ENCODE measurements at places on chromosomes 4 and X.

DNA sequence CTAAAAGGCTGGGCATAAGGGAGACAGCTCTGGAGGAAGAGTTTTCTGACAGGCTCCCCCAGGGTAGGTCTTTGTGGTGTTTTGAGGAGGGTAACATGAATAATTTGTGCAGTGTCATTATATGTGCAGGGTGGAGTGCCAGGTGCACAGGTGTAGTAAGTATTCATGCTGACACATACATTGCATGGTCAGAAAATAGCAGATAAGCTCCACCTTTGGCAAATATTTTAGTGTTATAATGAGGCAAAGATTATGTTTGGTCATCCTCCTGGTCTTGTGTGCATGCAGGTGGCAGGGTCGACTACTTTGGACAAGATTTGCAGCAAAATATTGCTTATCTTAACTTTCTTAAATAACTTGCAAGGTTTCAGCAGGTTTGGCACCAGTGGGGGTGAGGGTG is 910.4 kb upstream of the PCDH10 start:
- DNase-seq: no peak

DNA sequence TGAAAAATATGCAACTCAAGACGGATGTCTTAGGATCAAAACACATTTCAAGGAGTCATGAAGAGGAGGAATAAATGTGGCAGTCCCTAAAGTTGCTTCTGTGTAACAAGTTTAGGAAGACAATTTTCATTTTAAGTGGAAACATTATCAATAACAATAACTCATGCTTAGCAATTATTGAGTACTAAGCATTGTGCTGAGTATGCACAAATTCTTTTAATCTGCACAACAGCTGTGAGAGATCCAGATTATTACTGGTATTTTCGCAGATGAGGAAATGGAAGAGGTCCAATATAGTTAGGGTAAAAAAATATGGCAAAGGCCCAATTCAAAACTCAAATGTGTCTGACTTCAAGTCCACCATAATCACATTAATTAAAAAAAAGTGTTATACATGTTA is 2.9 kb upstream of the TEX13B start:
- no peak for DNase-seq

DNA sequence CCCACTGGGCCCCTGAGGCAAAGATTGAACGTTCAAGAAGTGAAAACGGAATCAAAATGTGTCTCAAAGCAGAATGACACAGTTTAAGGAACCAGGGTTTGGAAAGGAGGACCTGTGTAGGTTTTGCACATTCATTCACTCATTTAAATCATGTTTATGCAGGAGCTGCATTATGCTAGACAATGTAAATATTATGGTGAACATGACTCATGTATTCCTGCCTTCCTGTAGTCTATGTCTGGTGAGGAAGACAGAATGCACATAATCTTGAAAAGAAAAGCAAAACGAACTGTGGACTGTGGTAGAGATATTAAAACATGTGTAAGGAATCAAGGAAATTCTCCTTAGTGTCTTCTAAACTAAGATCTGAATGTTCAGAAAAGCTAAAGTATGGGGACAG is 311.8 kb upstream of the SMIM31 start:
- no peak for DNase-seq

DNA sequence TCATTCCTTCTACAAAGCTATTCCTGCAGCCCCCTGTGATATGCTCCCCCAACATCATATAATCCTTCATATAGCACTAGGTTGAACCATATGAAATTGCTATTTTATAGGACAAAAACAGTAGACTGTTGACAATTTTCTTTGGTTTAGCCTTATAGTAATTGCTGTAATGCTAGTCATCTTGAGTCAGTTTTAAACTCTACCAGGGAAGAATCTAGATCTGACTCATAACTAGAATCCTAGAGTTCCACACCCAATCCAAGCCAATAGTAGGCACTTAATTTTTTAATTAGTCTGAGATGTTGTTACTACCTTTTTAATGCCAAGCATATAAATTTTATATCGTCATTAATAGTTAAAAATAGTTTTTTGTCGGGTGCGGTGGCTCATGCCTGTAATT is 136.8 kb downstream of the CHRNA9 start:
- peak; percentile 22 for DNase-seq

DNA sequence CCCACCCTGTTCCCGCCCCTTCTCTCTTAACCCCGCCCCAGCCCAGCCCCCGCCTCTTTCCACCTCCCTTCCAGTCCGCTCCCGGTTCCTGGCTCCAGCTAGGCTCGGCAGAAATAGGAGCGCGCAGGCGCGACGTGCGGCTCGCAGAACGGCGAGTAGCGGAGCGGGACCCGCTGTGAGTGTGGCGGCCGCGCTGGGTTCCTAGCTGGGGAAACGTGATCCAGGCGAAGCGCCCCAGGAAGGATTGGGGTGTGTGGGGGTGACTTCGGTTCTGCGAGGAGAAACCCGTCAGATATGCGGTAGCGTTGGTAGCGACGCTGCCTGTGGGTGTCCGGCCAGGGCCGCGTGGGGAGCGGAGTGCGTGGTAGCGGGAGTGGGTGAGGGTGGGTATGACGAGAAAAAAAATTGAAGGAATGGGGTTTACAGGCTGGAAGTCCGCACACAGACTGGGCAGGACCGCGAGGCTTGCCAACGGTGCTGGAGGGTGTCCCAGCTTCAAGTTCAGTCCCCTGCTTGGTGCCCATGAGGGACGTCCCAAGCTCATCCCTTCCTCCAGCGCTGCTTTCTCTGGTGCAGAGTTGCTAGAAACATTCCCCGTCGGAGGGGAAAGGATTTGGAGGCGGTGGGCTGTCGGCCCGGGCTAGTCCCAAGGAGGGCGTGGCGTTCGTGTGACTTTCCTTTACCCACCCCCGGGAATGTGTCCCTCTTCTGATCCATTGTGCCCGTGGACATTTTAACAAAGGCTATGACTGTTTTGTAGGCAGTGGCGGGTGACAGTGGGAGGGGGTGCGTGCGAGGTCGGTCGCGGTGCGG is at the start of gene PRRG1:
TSS of gene PRRG1 (plus strand) at position 144 of the 813 bp plus-strand sequence. CDS start 56,886 bp downstream, outside the sequence.
- DNase-seq: peak; percentile 86

- DNase-seq: no peak
Observed at GRCh38 chrX:8783714-8784098, 17.5 kb downstream of the FAM9A start.

DNA sequence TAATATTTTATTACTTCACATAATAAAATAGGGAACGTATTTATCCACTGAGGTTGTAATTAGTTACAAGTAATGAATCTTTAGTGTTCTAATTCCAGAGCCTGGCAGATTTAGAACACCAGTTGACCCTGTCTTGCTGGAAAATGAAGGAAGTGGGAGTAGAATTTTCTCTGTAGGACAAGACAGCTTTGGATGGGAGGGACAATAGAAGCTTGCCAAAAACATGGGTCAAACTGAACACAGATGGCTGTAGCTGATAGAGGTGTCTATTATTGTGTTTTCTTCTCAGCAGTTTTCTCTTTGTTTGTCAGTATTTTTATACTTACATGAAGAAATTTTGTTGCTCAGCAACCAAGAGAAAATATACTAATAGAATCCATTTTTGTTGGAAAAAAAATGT is 20.2 kb downstream of the FAT4 start:
- DNase-seq: peak; percentile 0

- DNase-seq: peak; percentile 59
Observed at GRCh38 chrX:12013211-12013618, 125.1 kb upstream of the FRMPD4 start.

- peak; percentile 75 for DNase-seq
Observed at GRCh38 chrX:147958291-147958690, 22.8 kb upstream of the FMR1NB start.

GRCh38 chr4:78313754-78314120 is 237.8 kb upstream of the ANXA3 start:
- DNase-seq: no peak

- no peak for DNase-seq
Observed at GRCh38 chr4:41324861-41325260, 68.1 kb downstream of the UCHL1 start.

DNA sequence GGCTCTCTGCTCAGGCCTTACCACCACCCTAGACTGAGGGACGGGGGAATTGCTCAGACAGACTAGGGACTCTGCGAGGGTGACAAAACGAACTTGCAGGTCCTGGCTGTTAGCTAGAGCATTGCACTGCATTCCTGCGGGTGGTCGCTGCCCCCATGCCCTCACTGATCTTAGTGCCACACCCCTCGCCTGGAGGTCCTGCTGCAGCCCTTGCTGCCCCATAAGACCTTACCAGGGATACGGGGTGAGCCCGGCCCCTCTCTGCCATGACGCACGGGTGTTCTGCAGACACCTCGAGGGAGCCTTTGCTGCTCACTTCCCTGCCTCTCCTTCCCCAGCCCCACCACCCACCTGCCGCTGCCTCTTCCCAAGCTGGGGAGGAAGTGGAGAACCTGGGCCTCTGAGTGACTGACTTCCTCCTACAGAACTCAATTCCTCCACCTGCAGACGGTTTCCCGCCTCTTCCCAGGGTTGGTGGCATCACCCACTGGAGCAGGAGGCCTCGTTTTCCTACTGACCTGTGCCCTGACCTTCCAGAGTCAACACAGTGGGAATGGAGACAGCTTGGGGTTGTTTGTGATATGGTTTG is 19.8 kb upstream of the TBC1D14 start:
- no peak for DNase-seq

- DNase-seq: no peak
Observed at GRCh38 chr4:118790544-118790943, 45.4 kb downstream of the SEC24D start.

- DNase-seq: peak; percentile 25
Observed at GRCh38 chrX:155966876-155967275, 30.6 kb upstream of the IL9R start.

DNA sequence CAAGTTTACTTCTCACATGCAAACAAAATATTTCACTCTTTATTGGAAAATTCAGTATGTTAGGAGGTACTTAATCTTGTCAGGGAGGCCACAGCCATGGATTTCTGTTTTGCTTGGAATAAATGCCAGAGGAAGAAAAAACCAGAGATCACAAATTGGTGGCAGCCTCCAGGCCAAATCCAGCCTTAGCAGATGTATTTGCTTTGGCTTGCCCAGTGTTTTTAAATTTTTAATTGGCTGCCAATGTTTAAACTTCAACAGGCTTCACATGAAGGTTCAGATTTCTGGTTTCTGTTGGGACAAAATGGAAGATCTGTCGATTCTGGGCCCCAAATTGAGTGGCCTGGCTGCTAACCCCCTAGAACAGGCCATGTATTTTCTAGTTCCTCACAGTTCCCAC is 19.2 kb downstream of the YY2 start:
- peak; percentile 24 for DNase-seq

DNA sequence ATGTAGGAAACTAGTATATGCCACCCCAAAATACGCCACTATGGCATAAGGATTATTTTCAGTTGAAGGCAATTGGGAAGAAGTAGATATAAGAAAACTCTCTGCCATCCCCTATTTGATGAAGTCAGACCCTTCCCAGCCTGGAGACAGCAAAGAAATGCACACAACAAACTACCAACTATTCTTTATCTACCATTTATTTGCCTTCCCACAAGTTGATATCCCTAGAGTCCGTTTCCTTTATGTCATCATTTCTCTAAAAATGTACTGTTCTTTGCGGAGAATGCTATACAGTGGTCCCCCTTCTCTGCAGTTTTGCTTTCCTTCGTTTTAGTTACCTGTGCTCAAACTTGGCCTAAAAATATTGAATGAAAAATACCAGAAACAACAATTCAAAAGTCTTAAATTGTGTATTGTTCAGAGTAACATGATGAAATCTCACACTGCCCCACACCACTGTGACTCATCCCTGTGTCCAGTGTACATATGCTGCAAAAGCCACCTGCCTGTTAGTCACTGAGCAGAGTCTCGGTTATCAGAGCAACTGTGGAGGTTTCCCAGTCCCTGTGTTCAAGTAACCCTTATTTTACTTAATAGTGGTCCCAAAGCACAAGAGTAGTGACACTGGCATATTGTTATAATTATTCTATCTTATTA is 152.3 kb downstream of the WDFY3 start:
- peak; percentile 80 for DNase-seq

- DNase-seq: no peak
Observed at GRCh38 chr4:25914670-25915352, 791 bp downstream of the SMIM20 start.

- DNase-seq: no peak
Observed at GRCh38 chr4:48490012-48490679, at the start of gene ZAR1. ZAR1 (plus strand) TSS chr4:48490252; CDS start chr4:48490292, 40 bp downstream.

- DNase-seq: no peak
Observed at GRCh38 chr4:7299010-7299907, 106.9 kb downstream of the SORCS2 start.

DNA sequence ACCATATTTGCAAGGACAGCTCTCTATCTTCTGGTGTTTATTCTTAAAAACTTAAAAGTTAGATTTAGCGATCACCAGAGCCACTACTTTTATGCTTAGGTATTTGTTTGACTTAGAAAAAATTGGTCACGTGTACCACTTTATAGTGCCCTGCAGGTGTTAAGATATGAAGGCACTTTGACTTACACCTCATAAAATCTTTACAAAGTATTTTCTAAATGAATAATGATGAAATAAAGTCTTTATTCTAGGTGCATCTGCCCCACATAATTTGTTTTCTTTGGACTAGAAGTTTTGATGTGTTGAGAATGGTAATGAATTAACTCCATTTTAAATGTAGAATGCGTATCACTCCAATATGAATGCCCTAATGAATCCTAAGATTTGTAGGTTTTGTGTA is 2.9 kb downstream of the FMR1 start:
- no peak for DNase-seq

- no peak for DNase-seq
Observed at GRCh38 chr4:6027392-6027791, 9.2 kb upstream of the C4orf50 start.

DNA sequence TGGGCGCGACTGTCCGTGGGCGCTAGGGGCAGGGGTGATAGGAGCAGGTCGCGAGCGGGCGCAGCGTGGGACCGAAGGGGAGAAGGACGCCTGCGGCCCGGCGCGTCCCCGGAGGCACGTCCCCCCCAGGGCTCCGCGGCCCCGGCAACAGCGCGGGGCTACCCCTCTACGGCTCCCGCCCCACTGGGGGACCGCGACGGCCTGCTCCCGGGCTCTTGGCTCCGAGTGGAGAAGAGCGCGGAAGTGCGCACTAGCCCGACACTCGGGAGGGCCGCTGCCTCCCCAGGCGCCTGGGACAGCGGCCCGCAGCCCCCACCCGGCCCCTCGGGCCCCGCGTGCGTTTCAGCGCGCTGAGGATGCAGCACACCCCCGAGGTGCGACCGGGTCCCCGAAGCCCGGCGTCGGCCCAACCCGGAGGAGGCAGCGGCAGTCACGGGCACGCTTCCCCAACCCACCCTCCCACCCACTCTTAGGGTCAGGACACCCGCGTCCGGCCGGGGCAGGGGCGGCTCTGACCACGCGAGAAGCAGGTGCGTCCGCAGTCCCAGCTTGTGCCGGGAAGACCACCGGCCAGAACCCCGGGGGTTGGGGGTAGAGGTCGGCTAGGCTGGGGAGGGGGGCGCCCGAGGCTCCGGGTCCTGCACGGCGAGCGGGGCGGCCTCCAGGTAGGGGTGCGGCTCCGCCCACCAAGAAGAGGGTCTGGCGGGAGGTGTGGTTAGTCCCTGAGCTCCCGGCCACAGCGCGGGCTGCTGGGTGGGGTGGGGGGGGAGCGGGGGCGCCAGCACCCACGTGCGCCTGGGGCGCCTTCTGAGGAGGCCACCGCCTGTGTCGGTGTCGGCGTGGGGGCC is 18.5 kb upstream of the NAT8L start:
- DNase-seq: no peak

- peak; percentile 62 for DNase-seq
Observed at GRCh38 chrX:15468036-15468435, 25.1 kb downstream of the PIR start.

GRCh38 chr4:167185465-167185864 is 48.8 kb downstream of the SPOCK3 start:
- no peak for DNase-seq
